Ascending aorta (tissue), 2 donors: ENCODE measurements at places on chromosomes 3 and 15.

- peak; percentile 84 for DNase-seq
Measured at GRCh38 chr15:40941528-40942336, 11.5 kb upstream of the CHAC1 start.

GRCh38 chr3:100682056-100682853 is 27.0 kb upstream of the TFG start:
- DNase-seq: no peak

GRCh38 chr15:93610944-93611343 is 521.9 kb upstream of the RGMA start:
- DNase-seq: no peak

DNA sequence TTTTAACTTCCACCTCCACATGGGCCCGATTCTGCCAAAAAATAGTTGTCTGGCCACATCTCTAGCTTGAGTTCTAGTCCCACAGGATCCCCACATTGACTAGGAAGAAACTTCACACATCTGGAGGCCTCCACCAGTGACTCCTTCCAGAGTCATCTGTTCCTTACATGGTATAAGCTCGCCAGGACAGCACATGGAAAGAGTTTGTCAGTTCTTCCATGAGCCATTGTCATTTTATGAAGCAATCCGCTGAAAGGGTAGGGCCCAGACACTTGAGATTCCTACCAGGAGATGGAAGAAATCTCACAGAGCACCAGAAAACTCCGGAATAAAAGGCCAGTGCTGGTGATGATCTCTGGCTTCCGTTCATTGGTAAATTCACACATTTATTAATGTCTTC is 350.5 kb upstream of the ICE2 start:
- no peak for DNase-seq

DNA sequence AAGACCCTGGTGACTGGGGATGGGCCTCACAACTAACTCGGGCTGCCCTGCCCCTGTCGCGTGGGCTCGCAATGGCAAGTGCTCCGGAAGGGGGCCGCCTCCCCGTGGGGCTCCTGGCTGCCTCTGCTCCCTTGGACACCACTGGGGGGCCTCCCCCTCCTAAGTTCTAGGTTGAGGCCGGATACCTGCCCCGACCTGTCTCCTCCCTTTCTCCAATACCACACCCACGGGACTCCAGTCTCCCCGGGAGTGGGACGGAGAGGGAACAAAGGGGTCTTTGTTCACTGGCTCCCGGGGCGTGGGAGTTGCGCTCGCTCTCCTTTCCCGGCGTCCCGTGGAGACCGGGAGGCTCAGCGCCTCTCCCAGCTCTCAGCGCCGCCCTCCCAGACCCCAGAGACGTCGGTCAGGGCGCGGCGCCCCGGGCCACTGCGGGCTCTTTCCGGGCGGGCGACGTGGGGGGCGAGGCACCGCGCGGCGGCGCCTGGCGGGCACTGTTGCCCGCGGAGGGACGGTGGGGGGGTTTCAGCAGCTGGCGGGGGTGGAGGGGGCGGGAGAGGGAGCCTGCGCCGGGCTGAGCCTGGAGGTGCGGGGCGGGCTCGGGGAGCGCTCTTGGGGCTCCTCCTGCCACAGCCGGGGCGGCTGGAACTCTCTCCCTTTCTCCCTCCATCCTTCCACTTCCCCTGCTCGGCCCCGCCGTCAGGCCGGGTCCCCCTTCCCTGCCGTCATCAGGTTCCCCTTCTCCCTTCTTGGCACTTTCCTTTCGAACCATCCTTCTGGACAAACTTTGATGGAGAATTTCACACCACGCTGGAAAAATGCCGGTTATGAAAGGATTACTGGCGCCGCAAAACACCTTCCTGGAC is at the start of gene KCNH8:
KCNH8 (plus strand) TSS at position 606 of the 863 bp plus-strand sequence; CDS start at position 816, 210 bp downstream.
- no peak for DNase-seq

DNA sequence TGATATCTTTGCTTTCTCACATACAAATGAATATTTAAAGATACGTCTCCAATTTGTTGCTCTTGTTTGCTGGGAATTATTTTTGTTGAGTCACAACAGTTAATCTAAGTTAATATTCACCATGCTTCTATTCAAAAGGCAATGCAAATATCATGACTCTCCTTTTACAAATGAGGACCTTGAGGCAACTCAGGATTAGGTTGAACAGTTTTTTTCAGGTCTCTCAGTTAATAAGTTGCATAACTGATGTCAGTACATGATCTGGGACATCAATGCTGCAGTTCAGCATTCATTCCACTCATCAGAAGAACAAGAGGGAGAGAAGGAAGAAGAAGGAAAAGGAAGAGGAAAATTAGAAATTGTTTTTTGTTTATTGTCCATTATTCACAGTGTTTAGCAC is 781 bp upstream of the NAALADL2 start:
- no peak for DNase-seq

DNA sequence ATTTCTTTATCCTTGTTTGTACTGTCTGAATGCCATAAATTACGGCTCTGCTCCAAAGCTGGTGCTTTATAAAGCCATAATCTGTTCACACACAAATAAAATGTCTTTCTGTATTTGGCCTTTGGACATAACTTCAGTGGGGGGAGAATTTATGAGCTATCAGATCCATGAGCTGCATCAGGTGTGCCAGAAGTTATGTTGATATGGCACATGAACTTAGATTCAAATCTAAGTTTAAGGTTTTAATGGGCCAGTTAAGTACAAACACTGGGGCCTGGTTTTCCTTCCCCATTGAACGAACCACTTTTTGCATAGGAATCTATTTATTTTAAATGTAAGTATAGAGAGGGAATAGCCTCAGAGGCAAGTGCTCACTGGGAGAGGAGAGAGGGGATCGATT is 239.9 kb downstream of the NFKBIZ start:
- no peak for DNase-seq

- DNase-seq: no peak
Measured at GRCh38 chr3:175003590-175003989, 144.5 kb downstream of the NAALADL2 start.

DNA sequence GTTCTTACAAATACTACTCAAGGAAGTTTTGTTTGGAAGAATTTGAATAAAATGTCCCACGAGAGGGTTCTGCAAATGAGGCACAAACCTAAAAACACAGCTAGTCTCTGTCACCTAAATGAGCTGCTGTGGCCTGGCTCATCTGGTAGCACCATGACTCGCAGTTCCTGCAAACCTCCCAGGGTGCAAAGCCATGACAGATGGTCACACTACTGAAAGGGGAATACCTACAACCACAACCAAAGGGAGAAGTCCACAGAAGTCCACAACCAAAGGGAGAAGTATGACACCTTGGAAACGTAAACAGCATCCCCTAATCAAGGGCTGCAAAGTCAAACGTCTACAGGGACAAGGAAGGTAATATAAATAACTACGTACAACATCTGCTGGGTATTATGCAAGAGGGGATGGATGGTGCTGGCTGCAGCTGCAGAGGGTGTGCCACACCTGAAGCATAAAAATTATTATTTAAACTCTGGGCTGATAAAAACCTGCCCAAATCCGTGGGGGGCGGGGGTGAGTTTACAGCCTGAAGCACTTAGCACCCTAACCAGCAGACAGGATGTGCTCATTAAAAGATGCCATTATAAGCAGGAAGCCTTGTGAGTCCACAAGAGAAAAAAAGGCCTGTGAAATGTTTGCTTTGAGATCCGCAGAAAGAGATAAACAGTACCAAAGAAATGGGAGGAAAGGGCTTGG is 184.0 kb downstream of the MAGI1 start:
- no peak for DNase-seq

GRCh38 chr15:23642413-23643044 is 5.1 kb downstream of the MAGEL2 start:
- DNase-seq: no peak

DNA sequence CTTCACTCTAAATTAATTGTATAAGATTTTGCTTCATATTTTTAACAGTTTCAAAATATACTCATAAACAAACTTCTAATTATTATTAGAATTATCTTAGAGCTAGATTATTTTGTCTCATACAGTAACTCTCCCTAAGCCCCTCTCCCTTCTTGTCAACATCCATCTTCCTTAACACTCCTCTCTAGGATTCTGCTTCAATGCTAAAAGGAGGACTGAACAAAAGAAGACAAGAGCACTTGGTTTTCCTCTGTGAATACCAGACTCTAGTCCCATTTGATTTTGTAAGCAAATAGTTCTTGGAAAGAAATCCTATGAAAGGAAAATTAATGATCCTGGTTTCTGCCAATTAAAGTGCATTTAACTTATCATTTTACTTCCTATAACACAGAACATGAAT is 91.8 kb downstream of the KCNMB2 start:
- no peak for DNase-seq

DNA sequence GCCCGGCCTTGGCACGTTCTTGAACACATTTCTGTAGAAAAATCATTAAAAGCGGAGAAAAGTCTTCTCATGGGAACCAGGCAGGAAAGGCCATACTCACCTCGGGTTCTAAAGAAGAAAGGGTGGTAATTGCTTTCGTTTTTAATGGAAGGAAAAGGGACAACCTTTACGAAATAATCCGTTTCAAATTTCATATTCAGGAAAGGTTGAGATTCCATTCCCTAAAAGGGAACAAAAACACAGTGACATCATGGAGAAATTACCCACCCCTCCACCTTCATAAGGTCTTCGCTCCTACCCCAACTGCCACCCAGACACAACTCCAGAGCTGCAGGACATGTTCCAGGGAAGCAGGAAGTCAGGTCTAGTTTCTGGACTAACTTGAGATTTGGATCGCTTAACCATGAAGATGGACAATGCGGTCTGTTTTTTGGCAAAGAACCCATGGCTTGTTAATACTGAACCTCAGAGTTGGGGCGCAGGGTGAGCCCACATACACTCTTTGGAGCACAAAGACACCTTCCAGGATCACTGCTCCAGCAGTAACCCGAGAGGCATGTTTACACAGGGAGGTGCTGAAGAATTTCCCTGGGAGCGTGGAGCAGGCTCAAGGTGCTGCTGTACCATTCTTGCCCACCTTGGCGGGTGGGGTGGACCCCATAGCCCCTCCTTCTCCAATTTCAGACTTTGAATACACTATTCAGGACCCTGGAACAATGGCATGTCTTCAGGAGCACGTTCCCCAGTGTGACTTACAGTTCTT is 49.2 kb downstream of the SPATA12 start:
- no peak for DNase-seq

DNA sequence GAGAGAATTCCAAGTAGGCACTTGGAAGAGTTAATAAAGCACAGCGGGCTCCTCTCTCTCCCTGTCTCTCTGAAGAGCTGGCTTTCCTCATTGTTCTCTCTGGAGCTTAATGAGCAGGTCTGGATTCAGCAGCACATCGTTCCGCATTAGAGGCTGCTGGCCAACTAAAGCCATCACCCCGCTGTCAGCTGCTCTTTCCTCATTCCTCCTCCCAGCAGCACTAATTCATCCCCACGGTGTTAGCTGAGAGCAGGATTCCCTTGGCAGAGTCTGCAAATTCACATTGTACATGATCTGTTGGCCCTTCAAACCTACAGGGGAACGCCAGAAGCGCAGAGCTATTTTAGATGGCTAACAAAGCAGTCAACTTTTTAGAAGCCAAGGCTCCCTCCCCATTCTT is 44.2 kb downstream of the SGO1 start:
- DNase-seq: no peak

GRCh38 chr3:45414823-45415222 is 26.4 kb downstream of the LARS2 start:
- DNase-seq: no peak

DNA sequence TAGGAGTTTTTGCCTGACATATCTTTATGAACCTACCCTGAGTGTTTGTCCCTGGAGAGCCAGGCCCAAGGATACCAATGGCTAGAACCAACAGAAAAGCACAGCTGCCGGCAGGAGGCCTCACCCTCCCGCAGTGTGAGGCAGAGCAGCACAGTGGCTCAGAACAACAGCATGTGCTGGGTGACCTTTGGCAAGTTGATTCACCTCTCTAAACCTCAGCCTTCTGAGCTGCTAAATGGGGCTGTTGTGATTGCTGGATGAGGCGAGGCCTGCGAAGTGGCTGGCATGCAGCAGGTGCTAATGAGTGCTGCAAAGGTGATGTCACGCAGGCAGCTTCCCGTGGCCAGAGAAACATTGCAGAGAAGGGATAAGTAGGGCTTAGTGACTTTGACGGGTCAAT is 23.3 kb downstream of the IDH2 start:
- DNase-seq: no peak

- no peak for DNase-seq
Measured at GRCh38 chr3:65638301-65638700, 400.4 kb downstream of the MAGI1 start.

GRCh38 chr3:63351159-63352007 is 73.3 kb downstream of the SYNPR start:
- no peak for DNase-seq

- DNase-seq: no peak
Measured at GRCh38 chr3:101273608-101274007, 46.8 kb downstream of the IMPG2 start.

- no peak for DNase-seq
Measured at GRCh38 chr3:128482175-128482574, 10.8 kb downstream of the GATA2 start.

DNA sequence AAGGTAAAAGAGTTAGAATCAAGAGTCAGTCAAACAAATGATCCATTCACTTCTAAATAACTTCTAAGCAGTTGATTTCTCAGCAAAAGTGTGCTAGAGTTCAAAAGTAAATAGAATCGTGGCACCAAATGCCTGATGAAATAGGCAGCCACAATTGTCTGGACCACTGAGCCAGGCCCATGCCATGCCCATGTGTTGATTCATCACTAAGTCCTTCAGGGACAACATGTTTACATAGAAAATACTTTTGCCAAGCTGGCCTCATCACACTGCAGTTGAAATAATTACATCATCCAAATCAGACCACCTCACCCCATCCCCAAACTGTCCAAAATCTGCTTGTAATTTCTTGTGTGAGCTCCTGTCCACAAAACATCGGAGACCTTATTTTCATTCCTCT is 216.3 kb downstream of the IGSF11 start:
- DNase-seq: no peak

GRCh38 chr3:52452570-52453221 is 1.1 kb downstream of the TNNC1 start:
- DNase-seq: no peak

GRCh38 chr15:47644722-47645121 is 72.6 kb upstream of the SEMA6D start:
- no peak for DNase-seq
